ENCODE measurements at places on chromosomes 4 and X.

DNA sequence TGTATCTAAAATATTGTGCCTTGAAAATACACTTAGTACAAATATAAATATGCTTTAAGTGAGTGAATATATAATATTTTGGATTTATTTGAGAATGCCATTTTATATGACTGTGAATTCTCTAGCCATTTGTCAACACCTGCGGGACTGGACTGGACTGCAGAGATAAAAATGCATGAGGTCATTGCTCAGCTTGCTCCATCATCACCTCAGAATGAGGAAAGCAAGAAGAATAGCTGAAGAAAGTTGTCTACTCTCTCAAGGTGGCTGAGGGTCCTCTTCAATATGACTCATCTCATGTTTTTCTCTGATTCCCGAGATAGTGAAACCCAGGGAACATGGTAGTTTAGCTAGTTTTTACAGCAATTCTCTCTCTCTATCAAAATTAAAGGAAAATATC lies 732.5 kb upstream of the AGA start:
- no peak for DNase-seq

DNA sequence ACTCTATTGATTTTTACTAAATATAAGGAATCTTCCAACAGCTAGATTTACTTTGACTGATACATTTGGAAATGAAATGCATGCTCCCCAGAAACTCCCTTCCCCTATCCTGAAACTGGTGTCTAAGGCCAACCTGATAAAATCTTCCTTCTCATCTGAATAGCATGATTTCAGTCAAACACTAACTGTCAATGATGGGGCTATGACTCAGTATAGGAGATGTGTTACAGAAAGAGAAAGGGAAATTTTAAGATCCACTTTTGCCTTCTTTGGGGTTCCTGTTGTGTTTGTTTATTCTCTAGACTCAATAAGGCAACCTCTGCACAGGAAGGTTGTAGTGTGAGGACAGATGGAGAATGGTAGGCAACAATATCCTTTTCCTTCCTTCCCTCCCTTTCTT lies 160.7 kb downstream of the MOSPD2 start:
- no peak for DNase-seq

DNA sequence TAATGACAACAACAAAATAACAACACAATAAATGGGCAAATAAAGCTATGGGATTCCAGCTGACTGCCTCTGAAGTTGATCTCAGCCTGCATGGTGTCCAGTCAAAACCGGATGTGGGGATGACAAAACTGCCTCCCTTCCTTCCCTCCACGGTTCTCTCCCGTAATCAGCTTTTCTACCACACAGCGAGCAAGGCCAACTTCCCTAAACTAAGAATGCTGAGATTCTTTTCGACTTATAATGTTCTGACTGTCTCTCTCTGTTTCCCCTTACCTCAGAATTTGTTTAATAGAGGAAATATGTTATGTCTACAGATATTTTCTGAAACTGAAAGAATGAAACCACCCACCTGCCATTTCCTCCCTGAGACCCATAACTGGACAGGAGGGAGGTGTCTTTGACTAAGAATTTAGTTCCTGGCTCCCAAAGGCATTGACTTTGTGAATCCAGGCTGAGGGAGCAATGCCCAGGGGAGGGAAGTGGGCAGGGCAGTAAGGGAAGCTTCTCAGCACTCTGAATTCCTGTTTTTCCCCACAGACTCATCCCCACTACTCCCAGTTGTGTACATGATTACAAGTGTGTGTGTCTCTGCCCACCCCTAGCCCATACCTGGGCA lies 1.0 kb upstream of the TLR1 start:
- DNase-seq, result no peak

- no peak for DNase-seq
Measured at GRCh38 chr4:122917731-122918130, 4.7 kb downstream of the NUDT6 start.

- DNase-seq, result no peak
Measured at GRCh38 chrX:2632533-2633504, 58.3 kb upstream of the CD99 start.

GRCh38 chr4:151038452-151039157 lies 23.5 kb upstream of the LRBA start:
- DNase-seq, result no peak

DNA sequence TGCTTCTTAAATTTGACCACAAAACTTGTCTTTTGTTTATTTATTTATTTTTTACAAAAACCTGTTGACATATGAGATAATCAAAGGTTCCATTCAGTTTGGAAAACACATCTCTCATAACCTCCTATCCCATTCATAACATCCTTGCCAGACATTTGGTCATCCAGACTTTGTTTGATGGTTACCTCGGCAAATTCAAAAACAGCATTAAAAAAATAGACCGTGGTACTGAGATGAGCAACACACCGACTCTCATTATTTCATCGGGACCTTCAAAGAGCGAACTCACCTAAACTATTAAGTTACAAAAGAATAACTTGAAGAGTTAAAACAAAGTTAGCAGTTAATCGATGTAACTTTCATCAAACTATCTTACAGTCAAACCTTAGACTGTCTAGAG lies 85.8 kb upstream of the RPS6KA3 start:
- DNase-seq, result no peak

DNA sequence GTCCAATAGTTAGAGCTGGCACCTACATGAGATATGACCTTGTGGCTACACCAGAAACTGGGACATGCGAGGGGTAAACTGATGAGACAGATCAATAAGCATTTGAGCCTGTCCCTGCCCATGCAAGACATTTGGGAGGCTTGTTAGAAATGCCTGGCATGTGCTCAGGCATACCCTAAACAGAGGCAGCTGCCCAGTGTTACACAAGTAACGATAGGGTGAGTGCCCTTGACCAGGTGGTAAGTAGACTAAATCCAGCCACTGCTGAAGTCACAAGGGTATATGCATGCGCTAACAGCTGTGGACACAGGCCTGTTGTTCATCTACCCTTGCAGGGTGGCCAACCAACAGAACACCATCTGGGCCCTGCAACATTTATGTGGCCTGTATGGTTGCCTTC lies 56.1 kb upstream of the CCDC149 start:
- DNase-seq, result no peak

DNA sequence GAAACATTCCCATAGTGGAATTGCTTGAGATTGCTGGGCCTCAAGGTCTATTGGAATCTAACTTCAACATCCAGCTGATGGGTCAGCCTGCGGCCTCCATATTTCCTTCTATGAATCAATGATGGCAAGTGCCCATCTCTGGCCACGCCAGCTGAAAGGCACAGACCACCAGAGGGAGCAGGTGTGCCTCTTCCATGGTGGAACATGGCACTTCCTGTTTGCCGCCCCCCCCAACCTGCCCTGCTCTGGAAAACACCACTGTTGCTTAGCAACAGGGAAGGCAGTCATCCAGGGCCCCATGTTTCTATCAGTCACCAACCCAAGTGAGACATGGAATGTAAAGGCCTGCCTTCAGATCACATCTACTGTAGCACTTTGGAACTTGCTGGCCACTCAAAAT lies 11.6 kb downstream of the PAGE4 start:
- DNase-seq, result peak; percentile 6

DNA sequence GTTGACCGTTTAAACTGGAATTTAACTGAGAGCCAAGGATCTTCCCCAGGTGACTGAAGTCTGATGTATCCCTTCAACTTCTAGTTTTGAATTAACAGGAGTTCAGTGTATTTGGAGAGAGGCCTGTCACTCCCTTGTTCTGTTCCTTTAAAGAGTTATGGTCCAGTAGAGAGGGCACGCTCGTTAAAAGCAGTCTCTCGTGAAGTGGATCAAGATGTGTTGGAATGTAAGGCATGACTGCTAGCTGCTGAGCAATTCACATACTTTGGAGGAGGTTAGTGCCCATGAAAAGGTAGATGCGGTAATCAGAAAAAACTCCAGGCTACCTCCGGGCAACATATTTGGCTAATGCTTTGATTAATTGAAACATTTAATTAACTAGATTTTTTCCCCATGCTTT lies 65.7 kb downstream of the SHROOM2 start:
- DNase-seq, result no peak

- no peak for DNase-seq
Measured at GRCh38 chr4:78308517-78308916, 243.1 kb upstream of the ANXA3 start.

GRCh38 chrX:139203651-139204570 lies 326.6 kb upstream of the F9 start:
- no peak for DNase-seq

GRCh38 chrX:69014200-69014599 lies 151.1 kb downstream of the PJA1 start:
- DNase-seq, result no peak

DNA sequence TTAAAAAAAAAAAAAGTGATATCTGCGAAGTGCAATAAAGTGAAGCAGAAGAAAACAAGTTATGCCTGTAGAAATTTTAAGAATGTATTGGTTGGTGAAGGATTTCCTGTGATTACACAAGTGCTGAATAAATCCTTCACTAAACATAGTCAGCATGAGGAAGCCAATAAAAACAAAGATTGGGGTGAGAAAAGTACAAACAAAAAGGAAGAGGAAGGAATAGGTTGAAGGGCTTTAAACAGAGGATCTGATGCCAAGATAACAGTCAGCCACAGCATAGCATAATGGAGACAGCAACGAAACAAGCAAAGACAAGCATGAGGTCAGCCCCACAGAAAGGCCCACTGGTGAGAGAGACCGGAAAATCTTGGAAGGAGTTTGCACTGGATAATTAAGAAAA lies 372.2 kb downstream of the ADAM29 start:
- no peak for DNase-seq
